ENCODE measurements at places on chromosomes 6 and 20. TPM values are rescaled to one million over a fixed set of nuclear protein-coding genes. Genes with fewer than 3 reads are reported as not detected.

GRCh38 chr6:44043479-44044153 lies 83.6 kb downstream of the MRPL14 start:
- no peak for DNase-seq

- DNase-seq = no peak
Measured at GRCh38 chr6:23977706-23978105, 148.3 kb upstream of the NRSN1 start.

DNA sequence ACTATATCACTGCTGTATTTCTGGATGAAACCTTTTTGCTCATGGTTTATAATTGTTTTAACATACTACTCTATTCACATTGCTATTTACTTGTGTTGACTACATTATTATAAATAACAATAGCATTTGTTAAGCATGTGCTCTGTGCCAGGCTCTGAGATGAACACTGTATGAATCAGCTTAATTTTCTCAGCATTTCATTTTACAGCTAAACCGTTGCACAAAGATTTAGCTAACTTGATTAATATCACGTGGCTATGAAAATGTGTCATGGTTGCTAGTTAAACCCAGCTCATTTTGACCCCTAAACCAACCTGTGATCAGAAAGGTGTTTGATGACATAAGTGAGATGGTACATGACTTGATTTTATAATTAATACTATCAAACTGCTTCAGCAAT lies 77.5 kb downstream of the NCOA7 start:
- no peak for DNase-seq

DNA sequence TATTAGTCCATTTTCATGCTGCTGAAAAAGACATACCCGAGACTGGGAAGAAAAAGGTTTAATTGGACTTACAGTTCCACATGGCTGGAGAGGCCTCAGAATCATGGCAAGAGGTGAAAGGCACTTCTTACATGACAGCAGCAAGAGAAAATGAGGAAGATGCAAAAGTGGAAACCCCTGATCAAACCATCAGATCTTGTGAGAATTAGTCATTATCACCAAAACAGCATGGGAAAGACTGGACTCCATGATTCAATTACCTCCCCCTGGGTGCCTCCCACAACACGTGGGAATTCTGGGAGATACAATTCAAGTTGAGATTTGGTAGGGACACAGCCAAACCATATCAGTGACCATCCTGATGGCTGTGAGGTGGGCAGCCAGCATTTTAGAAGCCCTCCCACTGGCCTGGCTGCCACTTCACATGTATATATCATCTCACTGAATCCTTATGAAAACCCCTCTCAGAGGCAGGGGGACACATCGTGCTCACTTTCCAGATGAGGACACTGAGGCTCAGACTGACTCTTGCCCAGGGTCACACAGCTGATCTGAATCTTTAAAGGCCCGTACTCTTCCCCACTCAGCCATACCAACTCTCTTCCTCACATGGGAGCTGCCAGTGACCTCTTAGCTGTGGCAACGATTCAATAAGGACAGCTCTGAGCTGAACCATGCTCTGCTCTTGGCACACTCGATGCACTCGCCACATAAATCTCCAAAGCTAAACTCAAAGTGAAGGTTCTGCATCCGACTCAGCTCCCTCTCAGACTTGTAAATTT lies 25.7 kb downstream of the BMP7 start:
- DNase-seq = no peak

Gene SLC52A3
- polyA plus RNA-seq = 0.51 TPM

Gene LRRC73
- polyA plus RNA-seq = 0.20 TPM

DNA sequence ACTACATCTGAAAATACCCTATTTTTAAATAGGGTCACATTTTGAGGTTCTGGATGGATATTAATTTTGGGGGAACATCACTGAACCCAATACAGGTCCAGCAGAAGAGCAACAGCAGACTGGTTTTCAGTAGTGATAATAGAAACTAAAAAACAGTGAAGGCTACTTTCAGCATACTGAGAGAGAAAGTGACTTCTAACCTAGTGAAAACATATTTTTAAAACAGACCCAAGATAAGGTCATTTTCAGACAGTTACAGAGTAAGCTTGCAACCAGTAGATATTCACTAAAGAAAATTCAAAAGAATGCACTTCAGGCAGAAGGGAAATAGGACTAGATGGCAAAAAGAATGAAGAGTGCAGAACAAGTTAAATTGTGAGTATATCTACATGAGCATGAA lies 42.0 kb upstream of the TMEM244 start:
- DNase-seq = no peak

DNA sequence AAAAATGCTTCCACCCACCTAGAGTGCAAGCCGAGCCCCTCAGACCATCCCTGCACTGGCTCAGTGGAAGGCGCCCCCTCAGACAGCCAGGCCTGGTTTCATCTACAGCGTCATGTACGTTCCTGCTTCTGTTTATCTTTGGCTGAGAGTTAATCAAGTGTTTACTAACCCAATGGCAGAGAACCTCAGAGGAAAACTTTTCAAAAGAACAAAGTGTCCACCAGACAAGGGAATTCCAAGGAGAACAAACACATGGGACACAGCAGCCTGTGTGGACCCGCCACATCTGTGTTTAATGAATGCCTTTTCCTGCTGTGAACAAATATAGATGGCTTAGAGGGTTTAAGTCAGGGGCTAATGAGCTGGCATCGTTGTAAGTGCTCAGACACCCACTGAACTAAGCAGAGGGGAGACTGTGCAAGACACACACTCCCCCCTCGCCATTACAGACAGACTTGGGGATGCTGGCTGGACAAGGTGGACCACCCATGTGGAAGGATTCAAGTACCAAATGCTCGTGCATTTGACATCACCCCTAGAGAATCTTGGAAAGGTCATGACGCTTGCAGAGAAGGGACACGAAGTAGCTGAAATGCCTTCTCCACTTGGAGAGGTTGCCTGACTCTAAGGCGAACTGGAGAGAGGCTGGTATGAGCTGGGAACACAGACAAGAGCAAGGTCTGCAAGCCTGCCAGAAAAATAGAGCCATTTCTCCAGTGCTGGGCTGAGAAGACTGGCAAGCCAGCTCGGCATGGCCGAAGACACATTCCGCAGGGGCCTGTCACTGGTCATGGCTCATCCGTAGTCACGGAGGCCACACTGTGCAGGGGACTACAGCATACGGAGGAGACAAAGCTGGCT lies 53.5 kb upstream of the NXT1 start:
- DNase-seq = no peak

DNA sequence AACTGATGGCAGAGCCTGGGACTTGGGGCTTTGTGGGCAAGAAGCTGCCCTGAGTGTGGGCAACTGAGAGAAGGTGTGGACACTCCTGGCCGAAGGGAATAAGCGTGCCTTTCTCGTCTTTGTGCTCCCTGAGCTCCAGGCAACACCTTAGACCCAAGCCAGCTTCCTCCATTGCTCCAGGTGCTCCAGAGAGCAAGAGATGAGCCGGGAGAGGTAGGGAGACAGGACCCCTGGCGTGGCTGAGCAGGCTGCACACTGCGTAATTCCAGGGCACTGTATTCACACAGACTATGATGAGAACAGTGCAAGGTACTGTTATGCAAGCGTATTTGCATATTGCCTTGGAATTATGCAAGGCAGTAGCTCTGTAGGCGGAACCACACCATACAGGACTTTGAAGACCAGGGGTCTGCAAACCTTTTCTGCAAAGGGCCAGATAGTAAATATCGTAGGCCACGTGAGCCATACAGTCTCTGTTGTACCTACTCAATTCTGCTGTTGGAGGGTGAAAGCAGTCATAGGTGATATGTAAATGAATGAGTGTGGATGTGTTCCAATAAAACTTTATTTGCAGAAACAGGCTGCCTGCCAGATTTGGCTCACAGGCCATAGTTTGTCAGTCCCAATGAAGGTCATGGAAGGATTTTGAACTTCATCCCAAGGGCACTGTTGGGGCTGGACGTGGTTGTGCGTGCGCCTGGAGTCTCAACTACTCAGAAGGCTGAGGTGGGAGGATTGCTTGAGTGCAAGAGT lies 42.1 kb upstream of the FAM83D start:
- DNase-seq = no peak

GRCh38 chr6:157996918-157997702 lies 15.4 kb downstream of the SYNJ2 start:
- no peak for DNase-seq

DNA sequence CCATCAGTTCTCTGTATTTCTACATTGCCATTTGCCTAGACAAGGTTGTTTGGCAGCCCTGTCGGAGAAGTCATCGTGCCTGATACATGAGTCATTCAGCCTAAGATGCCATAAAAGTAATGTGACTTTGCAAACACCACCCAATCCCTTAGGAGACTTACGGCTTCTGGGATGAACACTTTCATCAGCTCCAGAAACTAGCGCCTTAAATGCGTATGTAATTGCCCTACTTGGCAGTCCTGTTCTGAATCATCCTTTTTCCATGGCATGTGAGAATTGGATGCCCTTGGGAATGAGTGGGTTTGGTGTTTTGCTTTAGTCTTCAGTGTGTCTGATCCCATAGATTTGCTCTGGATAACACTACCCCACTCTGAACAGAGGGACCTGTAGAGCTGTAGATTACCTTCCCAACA lies 158.5 kb downstream of the SASH1 start:
- DNase-seq = no peak

DNA sequence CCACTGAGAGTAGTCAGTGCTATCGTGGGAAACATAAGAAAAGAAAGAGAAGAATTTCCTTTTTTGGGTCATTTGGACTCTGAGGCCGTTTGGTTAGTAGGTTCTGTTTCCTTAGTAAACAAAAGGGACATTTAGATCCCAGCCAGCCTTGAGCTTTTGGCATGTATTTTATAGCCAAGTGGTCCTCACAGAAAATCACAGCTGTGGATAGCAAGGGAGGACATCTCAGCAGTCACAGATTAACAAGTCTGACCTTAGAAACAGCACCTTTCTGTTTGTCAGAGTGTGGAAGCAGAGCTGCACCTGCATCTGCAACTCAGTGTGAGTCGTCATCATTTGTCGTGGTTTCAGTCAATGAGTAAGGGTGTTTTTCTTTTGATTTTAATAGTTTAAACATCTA lies 40.5 kb downstream of the FAM120B start:
- no peak for DNase-seq

DNA sequence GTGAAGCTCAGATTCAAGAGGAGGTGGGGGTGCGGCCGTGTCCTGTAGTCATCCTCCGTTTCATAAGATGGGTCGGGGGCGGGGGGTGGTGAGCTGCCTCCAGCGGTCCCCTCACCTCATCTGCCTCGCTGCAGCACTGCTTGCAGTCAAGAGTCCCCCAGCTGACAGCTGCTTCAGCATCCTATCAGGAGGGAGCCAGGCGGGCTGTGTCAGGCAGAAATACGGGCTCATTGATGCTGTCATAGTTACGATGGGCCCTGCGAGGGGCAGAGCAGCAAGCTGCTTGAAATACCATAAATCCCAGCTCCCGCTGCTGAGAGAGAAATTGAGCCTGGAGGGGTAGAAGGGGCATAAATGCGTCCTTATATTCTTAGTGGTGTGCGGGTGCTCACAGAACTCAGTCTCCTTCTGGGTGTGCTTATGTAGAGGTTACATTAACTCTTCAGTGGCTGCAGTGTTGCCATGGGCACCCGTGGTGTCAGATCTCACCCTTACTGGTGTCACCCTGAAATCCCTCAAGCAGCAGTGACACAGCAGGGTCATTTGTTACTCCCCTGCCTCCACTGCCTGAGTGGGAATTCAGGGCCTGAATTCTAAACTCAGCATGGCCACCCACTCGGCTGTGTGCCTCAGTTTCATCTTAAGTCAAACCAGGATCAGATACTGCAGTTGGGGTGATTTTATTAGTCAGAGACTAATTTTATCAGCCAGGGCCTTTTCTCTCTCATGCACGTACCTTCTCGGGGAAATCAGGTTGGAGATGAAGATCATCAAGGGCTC lies 21.8 kb downstream of the CCDC167 start:
- no peak for DNase-seq

GRCh38 chr20:16672299-16672698 lies 57.5 kb upstream of the SNRPB2 start:
- no peak for DNase-seq
